ENCODE measurements at places on chromosomes 3 and 15.
A peak's percentile ranks its signal among the peaks of the same experiment; 100 is the strongest.

- DNase-seq, result no peak
Observed at GRCh38 chr3:171955598-171955997, 83.8 kb upstream of the FNDC3B start.

GRCh38 chr15:48871542-48871941 is 6.4 kb upstream of the EID1 start:
- DNase-seq, result no peak

- DNase-seq, result no peak
Observed at GRCh38 chr3:66931699-66932098, 66.4 kb upstream of the KBTBD8 start.

GRCh38 chr15:51223771-51224229 is 114.6 kb downstream of the CYP19A1 start:
- no peak for DNase-seq

GRCh38 chr3:177640319-177640965 is 443.2 kb upstream of the TBL1XR1 start:
- DNase-seq, result no peak

GRCh38 chr15:64263567-64263966 is 92.4 kb downstream of the CSNK1G1 start:
- DNase-seq, result no peak

DNA sequence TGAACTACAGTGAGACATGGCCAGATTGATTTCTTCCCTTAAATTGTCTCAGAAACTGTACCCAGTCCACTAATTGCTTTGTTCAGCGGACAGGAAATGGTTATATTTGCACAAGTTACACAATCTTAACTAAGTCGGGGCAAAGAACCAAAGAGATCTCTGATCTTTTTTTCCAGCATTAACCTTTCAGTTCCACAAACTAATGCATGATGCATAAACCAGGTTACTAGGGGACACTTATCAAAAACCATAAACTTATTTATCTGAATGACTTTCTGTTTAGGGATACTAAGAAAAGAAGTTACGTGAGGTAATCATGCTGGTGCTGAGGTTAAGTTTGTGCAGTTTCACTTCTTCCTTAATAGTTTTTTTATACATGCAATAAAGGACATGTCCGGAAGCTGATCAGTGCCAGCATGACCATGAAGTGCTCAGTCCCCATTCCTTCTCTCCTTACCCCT is 22.4 kb downstream of the FNDC3B start:
- no peak for DNase-seq

DNA sequence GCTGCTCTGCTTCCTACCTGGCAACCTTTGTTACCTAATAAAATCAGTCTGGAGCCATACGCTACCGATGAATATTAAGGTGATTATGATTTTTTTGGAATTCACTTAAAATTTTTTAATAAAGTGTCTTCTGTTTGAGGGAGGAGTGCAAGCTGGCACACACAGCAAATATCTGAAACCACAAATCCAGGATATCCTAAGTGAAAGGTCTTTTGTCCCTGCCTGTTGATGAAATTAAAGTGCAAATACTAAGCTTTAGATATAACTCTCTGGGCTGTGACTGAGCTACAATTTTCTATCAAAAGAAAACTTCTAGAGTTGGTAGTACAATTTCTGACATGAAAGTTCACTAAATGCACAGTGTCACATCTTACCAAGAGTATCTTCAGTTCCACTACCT is 23.7 kb downstream of the HACD2 start:
- DNase-seq, result no peak

- peak; percentile 56 for DNase-seq
Observed at GRCh38 chr3:57952208-57952631, 56.0 kb upstream of the FLNB start.

DNA sequence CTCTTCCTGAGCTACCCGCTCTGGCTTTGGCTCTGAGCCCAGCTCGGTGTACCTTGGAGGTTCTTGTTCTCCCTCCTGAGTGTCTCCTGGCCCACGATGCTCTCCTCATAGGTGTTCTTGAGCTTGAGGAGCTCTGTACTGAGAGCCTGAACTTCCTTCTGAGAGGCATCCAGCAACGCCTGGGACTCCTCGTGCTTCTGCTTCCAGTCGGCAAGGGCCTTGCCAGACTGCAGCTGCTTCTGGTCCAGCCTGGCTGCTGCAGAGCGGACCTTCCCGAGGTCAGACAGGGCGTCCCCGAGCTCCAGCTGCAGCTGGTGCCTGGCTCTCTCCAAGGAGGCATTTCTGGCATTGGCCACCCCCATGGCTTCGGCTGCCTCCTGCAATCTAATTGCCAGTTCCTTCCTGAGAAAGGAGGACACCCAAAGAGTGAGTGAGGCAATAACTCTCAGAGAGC is 99.8 kb downstream of the MYH15 start:
- DNase-seq, result no peak

- DNase-seq, result no peak
Observed at GRCh38 chr3:151403246-151403645, 18.7 kb upstream of the P2RY12 start.

- peak; percentile 61 for DNase-seq
Observed at GRCh38 chr3:149936812-149937230, 33.9 kb downstream of the PFN2 start.

GRCh38 chr15:27806396-27806795 is 292.7 kb downstream of the OCA2 start:
- no peak for DNase-seq

DNA sequence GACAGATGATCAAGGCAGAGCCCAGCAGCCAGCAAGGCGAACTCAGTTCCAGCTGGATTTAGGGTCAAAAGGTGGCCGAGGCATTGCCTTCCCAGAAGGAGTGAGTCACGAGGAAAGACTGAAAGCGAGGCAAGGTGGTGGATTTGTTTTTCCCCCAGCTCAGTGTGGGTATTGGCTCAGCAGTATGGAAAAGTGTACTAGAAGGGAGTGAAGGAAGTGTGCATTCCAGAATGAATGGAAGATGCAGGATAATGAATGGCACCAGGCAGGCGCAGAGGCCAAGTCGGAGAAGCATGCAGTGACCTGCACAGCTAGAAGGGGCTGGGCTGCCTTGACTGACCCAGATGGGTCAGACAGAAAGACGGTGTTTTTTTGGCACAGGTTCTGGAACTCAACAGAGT is 46.3 kb downstream of the FOXP1 start:
- DNase-seq, result no peak

All from HEK293T (cell line).